Stimulated activated CD4-positive, alpha-beta T cell treated with anti-CD3 and anti-CD28 coated beads, Interleukin-2, amount 100 ng/mL, for 24 hours (primary cell): ENCODE measurements at places on chromosomes 1 and 21.

DNA sequence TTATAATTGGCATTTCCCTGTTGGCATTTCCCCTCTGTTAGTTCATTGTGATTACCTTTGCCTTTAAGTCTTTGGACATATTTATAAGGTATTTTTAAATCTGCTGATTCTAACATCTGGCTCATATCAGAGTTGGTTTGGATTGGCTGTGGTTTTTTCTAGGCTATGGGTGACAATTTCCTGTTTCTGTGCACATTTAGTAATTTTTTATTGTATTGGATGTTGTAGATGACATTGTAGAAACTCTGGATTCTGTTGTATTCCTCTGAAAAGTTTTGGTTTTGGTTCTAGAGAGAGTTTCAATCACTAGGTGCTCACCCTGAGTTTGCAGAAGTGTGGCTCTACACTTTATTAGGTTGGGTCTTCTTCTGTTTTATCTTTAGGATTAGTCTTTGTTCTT lies 110.1 kb upstream of the ARHGEF16 start:
- DNase-seq: no peak

GRCh38 chr1:10022656-10023055 lies 10.1 kb upstream of the UBE4B start:
- DNase-seq: no peak

DNA sequence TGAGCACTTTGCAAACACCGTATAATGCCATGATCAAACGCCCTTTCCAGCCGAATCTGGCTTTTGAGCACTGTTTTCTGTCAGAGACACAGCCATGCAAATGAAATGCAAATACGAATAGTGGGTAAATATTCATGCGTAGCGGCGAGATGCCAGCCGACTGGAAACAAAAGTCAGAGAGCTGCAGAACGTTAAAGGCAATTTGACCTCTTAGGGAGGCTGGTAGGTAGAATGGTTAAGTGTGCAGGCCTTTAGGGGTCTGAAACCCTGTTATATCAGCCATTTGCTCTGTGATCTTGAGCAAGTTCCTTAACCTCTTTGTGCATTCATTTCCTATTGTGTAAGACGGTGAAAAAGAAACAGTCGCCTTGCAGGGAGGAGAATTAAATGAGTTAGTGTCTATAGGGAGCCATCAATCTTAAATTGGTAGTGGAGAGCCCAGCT lies 6.5 kb upstream of the SDHB start:
- DNase-seq: no peak

GRCh38 chr1:179706339-179706941 lies 36.7 kb upstream of the FAM163A start:
- DNase-seq: peak; percentile 64

GRCh38 chr21:29359718-29360117 lies 61.0 kb downstream of the BACH1 start:
- no peak for DNase-seq

- no peak for DNase-seq
Measured at GRCh38 chr1:93672069-93672468, 9.6 kb downstream of the BCAR3 start.

DNA sequence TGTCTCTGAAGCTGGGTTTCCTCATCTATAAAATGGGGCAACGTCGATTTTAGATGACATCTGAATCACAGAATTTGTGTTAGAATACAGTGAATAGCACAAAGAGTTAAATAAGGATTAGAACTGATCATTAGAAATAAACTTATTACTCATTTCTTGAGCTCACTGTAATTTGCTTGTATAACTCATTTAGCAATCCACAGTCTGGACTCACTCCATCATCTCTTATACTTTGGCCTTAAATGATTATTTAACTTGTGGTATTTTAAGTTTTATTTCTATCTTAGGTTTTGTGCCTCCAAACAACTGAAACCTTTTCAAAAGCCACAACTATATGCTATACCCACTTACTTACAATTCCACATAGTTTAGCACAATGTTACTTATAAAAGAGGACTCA lies 128.0 kb downstream of the CDC42BPA start:
- DNase-seq: no peak

GRCh38 chr21:17370916-17371315 lies 141.9 kb upstream of the CXADR start:
- DNase-seq: no peak

DNA sequence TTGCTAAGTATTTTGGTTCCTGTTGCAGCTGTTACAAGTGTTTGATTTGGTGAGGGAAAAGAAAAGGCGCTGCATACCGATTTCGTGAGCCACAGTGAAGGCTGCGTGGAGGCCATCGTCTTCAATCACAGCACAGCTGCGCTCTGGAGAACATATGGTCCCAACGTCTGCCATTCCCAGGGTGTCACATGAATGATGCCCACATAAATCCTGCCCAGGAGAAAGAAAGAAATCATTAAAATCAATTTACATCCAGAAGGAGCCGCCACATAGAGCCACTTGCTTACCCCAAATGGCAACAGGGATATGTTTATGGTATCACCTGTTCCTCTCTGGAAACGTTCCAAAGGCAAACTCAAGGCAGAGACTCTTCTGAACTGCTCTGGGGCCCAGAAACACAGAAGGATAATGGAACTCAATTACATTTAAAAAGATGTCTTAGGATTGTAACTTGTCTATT lies 12.2 kb downstream of the ADAMTS5 start:
- no peak for DNase-seq

DNA sequence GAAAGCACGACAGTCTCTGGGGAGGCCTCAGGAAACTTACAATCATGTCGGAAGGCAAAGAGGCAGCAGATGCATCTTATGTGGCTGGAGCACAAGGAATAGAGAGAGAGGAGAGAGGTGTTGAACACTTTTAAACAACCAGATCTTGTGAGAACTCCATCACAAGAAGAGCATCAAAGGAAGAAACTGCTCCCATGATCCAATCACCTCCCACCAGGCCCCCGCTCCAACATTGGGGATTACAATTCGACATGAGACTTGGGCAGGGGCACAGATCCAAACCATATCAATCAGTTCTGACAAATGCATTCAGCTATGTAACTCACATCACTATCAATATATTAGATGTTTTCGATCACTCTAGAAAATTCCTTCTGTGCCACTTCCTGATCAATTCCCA lies 37.6 kb downstream of the ETS2 start:
- no peak for DNase-seq

- no peak for DNase-seq
Measured at GRCh38 chr21:33848249-33848953, 67.2 kb downstream of the ATP5PO start.

GRCh38 chr1:248839168-248839555 lies 1.1 kb downstream of the ZNF672 start:
- DNase-seq: no peak

DNA sequence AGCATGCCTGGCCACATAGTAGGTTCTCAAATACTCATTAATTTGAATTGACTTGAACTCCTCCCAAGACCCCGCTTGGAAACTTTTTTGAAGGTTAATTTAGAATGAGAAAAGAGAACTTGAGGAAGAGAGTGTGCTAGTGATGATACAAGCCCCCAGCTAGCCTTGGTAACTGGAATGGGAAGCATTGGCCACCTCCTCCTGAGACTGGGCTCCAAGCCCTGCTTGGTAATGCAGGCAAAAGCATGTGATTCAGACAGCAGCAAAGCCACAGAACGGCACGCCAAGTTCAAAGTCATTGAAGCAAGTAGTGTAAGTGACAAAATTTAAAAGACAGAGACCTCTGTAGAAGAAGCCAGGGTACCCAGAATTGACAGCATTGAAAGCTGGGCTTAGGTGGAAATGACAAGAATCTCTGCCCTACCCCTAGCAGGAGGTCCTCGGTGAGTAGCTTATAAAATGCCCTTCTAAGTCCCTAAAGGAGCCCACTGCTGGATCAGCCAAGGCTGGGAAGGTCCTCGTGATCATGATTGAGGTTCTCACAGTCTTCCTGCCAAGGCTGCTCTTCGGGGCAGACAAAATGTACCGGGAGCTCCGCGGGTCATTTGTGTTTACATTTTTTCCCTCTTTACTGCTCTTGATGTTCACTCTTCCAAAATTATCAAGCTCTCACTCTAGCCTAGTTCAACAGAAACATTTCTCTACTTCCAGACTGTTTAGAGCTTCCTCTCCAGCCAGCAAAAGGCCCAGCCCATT lies 99.4 kb downstream of the TSEN15 start:
- DNase-seq: no peak

- DNase-seq: no peak
Measured at GRCh38 chr1:25197235-25197975, 34.9 kb downstream of the SYF2 start.

- no peak for DNase-seq
Measured at GRCh38 chr1:67918067-67918466, 84.8 kb upstream of the GNG12 start.

DNA sequence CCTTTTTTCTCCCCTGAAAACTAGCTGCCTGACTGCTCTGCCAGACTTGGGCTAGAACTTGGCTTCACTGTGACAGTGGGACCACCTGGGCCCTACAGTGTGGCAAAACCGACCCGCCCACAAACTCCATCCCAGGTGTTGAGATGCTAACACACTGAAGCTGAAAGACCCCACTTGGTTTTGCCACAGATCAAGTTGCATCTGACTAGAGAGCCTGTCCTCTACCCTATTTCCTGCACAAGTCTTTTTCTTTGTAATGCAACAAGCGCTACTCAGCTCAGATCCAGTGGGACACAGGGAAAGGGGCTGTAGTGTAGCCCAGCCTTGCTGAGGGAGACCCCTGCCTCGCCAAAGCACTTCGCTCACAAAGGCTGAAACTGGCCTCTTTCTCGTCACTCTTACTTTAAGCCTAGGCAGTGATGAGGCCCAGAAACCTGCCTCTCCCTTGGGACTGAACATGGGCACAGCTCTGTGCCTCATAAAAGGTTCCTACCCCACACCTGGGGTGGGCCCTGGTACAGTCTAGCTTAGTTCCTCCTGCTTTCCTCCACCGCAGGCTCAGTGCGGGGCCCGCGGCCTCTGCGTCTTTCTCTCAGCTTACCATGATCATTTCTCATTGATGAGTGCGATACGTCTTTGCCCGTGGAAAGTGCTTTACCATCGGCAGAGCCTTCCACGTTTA lies 9.7 kb downstream of the ALPL start:
- no peak for DNase-seq

- DNase-seq: no peak
Measured at GRCh38 chr1:193525917-193526710, 339.7 kb upstream of the B3GALT2 start.

- DNase-seq: no peak
Measured at GRCh38 chr1:42759114-42759513, 7.7 kb downstream of the P3H1 start.

- DNase-seq: no peak
Measured at GRCh38 chr1:74107394-74107793, 90.6 kb downstream of the LRRIQ3 start.

DNA sequence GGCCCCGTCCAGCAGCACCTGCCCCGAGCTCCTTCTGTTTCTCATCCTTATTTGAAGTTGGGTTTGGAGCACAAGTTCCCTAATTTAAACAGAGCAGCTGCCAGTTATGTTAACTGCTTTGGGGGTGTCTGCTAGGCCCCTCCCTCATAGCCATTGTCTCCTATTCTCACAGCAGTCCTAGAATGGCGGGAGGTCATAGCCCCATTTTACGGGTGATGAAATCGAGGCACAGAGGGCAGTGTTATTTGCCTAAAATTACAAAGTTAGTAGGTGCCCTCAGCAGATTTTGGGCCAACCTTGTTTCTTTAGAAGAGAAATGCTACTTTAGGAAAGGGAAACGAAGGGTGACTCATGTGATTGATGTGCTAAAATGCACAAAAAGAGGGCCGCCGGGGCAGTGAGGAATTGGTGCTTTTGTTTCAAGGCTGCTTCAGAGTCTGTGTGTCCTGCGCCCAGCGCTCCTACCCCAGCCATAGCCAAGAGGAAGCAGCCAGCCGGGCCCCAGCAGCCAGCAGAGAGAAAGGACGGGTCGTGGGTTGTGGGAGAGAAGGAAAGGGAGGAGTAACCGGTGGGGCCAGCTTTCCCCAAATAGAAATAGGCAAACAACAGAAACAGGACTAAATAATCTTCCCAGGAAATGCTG lies 13.0 kb downstream of the VANGL1 start:
- no peak for DNase-seq

DNA sequence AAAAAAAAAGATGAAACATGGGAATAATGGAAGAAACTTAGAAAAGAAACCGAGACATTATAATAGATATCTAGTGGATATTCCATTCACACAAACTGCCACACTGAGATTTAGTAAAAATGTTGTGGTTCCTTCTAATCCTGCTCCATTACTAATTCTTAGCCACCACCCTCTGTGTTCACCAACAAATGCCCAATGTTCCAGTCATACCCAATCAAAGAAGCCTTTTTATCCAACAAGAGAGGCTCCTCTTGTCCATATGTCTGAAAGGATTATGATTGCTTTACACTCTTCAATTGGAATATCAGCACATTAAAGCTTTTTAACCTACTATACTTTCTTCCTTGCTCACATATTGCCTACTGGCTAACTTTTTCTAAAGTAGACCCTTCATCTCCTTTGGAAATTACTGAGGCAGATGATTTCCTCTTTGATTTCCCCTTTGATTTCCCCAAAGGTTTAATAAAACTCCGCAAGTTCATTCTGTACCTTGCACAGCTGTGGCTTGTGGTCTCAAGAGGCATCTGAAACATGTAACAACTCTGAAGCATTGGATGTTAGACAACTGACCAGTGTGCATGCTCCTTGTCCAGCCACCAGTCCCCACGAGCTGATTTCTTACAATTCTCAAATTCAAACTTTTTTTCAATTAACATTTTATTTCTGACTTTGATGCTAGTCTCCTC lies 305.6 kb upstream of the LYPLAL1 start:
- no peak for DNase-seq

DNA sequence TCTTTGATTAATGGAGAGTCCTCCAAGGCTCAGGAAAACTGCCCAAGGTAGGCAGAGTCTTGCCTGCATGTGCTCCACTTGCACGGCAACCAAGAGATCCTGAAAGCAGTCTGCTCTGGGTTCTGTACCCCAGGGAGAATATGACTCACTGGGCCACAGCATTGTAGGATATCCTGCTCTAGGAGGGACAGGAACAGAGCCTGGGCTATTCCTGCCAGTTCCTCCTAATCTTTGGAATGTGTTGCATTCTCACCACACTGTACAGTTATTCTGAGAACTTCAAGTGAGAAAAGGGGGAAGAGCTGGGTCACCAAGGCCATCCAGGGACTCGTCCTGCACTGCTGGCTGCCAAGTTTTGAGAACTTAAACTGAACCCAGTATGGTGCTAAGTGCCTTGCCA lies 278.5 kb downstream of the MATN1 start:
- no peak for DNase-seq

GRCh38 chr1:38190983-38191382 lies 144.4 kb upstream of the POU3F1 start:
- no peak for DNase-seq

GRCh38 chr1:107807405-107807804 lies 157.6 kb downstream of the VAV3 start:
- no peak for DNase-seq
